Left hindlimb (tissue), 1 donor: ENCODE measurements at places on chromosomes 5 and 9.

DNA sequence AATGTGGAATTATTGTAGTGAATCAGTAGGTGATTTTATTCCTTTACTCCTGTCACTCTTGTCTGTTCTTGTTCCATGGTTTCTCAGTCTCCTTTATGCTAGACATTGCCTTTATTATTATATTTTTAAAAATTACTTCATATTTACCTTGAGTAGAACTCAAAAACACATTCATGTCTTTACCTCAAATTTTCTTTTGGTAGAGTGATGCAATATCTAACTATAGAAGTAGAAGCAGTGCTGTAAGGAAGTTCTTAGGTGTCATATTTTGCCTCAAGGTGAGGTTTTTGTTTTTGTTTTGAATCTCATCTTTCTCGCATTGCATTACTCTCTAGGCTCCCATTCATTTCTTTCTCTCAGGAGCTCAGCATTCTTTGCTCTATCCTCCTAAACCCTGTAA, 12.2 kb downstream of the IPO11 start:
- no peak for DNase-seq

- DNase-seq = no peak
Observed at GRCh38 chr9:126625329-126626126, 11.8 kb downstream of the LMX1B start.

DNA sequence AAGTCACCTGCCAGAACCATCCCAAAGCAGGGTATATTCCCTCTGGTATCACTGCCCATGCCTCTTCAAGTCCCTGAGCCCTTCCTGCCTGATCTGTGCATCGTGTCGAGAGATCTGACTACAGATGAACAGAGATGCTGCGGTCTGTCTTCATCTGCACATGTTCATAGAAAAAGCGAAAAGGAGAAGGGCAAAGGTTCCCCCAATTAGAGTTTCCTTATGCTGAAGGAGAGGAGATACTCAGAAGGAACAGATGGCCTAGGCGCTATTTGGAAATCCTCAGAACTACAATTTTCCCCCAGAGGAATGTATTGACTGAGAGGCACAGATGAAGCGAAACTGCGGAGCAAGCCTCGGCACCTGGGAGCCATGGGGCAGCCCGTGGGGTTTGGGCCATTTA, 170.9 kb downstream of the SEC61B start:
- DNase-seq = no peak

DNA sequence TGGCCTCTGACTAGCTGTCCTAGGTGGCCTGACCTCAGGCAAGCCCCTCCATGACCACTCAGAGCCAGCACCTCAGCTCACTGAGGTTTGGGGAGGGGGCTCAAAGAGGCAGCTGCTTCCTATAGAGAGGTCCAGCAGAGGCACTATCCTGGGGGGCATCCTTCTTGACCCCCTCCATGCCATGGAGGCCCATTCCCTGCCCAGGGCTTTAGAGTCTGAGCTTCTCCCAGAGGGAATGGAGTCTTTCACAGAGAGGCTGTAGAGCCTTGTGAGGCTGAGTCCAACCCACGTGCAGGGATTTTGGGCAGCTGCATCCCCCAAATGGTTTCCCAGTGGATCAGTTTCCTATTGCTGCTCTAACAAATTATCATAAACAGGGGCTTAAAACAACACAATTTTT, 16.9 kb downstream of the IRF1 start:
- DNase-seq = peak; percentile 10

DNA sequence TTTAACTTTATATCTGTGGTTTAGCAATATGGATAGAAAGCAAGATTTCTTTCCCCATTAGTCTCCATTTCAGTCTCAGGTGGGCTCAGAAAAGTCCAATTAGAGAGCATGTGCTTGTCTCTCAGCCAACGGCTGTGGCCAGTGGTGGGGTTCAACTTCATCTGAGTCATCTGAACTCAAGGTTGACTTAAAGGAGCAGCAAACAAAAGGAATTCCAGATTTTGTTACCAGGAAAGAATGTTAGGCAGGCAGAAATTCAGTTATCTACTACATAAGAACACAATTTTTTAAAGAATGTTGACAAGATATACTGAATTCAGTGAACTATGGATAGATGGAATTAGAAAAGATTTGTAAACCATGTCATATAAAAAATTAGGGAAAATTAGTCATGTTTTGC, 784.1 kb downstream of the MAT2B start:
- DNase-seq = no peak

DNA sequence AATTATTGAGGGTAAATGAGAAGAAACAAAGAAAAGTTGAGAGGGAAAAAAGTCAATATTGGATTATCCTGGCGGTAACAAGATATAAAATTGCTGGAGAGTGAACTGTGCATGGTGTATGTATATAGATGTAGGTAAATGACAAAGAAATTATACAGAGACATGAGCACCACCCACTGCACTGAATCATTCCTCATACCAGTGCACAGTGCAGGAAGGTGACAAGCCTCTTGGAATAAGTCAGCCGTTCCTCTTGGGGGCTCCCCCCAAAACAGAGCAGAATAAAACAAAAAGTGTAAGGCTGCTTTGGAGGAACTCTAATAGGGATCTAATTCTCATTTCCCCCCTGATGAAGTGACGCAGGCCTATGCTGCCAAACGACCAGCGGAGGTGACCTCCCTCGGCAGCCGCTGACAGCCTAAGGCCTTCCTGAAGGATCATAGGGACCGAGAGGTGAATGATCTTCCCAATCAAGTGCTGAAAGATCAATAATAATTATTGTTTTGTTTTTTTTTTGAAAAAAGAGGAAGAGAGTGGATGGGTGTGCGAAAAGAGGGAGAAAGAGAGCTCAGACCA, 245.0 kb downstream of the PSAT1 start:
- no peak for DNase-seq

- DNase-seq = no peak
Observed at GRCh38 chr9:135370411-135371375, 108.9 kb upstream of the PPP1R26 start.

DNA sequence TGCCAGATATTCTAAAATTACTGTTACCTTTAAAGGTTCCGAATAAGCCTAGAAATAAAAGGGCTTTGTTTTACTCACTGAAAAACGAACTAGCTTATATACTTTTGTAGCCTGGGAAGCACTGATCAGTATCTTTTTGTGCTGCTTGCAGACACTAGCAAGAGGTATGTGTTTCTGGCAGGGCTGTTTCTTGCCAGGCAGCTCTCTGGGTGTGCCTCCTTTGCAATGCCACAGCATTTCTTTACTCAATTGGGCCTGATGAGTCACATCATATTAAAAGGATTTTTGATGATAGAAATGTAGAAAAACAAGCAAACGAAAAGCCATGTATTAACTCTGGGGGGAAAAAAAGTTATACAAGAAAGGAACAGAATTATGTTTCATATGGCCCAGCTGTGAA, 35.6 kb downstream of the CD180 start:
- DNase-seq = no peak

- no peak for DNase-seq
Observed at GRCh38 chr9:119050281-119050680, 319.0 kb downstream of the BRINP1 start.

GRCh38 chr9:92748233-92748497, 16.5 kb downstream of the BICD2 start:
- no peak for DNase-seq

DNA sequence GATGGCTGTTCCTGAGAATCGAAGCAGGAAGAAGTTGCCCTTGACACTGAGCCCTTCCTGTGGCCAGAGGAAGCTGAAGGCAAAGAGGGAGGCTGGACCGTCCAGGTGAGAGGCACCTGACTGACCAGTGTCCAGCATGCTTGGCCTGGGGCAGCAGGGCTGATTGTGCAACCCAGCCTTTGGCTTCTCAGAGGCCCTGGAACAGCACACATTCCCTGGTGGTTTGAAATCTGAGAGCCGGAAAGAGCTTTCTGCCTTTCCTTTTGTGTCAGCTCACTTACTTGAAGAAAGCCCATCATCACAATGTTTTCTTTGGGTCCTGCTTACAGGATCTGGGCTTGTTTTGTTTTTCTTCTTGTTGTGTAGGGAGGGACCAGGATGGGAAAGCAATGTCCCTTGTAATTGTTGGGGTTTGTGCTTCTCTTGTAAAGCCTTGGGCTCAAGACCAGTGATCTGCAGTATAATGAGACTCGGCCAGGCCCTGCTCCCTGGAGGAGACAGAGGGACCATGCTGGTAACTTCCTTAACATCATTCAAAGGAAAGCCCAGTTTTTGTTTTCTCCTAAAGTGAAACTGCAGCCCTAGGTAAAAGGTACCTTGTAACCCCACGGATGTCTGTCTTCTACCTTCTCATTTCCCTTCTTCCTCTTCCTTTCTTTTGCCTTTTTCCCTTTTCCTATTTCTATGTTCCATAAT, 213.7 kb downstream of the NXNL2 start:
- no peak for DNase-seq

DNA sequence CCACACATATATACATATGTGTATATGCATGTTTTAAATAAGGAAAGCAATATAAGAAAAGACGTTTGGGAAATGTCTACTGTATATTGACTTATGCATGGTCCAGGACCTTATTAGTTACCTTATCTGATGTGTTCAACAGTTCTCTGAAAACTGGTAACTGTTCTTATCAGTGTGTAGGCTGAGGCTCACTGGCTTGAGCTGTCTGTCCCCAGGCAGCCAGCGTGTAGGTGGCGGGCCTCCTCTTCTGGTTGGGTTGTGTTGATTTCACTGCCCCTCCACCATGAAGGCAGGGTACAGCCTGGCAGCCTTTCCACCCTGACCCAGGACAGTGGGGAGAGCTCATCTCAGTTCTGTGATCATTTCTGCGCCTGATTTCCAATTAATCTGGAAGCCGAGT, 38.7 kb upstream of the SEMA4D start:
- no peak for DNase-seq

DNA sequence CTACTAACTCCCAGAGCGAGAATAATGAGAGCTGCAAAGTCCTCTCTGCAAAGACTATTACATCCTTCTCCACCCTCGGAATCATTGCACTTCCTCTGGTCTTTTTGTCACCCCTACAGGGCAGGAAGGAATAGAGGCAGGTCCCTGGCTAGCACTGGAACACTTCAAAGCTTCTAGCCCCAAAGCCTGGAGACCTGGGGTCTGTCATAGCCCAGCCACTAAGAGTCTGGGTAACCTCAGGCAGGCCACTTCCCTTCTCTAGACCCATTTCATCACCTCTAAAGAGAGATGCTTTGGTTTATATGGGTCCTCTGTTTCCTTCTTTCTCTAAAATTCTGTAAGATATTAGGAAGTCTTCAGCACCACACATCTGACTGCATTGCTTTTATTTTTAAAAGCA, 6.7 kb downstream of the ADRB2 start:
- no peak for DNase-seq
